ENCODE measurements at places on chromosomes 1 and 21.

GRCh38 chr1:41503538-41504113 lies 19.1 kb upstream of the EDN2 start:
- no peak for DNase-seq

GRCh38 chr1:164587617-164588501 lies 28.9 kb downstream of the PBX1 start:
- no peak for DNase-seq

DNA sequence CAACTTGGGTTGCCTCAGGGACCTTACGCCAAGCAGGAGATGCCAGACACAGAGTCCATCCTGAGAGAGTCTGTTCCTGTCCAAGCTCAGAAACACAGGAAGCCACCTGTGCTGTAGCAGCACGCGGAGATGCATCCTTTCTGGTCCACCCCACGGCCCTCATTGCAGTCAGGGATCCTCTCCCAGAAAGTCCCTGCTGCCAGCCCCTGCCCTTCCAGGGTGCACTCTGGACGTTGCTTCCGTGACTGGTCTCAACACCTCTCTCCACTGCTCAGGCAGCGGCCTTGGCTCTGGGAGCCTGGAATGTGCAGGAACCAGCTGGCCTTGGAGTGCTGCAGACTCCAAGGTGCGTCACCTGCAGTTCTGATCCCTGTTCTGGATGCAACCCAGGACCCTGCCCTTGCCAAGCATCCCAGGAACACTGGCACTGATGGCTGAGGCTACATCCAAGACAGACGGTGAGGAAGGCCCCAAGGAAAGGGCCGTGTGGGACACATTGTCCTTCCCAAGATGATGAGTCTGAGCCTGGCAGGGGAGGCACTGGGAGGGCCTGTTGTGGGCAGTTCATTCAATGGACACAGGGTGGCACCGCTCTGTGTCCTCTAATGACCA lies 21.7 kb upstream of the COL6A1 start:
- DNase-seq = no peak

DNA sequence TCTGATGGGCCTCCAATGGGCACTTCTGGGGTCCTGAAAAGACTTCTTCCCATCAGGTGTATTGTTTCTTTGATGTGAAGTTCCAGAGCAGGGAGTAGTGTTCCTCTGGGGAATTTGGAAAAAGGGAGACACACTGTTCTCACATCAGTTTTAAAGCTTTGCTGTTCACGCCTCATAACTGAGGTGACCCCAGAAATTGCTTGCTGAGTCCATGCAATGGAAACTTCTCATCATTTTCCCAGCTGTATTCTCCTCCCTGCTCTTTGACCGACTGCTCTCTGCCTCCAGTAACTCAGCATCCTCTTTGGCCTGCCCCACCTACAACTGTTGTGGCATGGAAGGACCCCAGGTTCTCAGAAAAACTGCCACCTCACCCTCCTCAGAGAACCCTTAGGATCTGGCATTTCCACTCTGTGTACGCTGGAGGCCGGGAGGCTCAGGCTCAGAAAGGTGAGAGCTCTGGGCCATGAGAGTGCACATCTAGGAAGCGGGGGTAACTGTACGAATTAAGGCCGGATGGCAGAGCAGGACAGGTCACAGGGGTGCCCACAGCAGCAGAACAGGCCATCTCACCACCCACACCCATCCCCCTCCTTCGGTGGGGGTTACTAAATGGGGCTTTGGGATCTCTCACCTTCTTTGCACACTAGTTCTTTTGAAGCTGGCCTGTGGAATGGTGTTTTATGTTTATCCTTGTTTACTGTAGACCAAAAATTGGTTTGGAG lies 51.2 kb downstream of the STX6 start:
- no peak for DNase-seq

DNA sequence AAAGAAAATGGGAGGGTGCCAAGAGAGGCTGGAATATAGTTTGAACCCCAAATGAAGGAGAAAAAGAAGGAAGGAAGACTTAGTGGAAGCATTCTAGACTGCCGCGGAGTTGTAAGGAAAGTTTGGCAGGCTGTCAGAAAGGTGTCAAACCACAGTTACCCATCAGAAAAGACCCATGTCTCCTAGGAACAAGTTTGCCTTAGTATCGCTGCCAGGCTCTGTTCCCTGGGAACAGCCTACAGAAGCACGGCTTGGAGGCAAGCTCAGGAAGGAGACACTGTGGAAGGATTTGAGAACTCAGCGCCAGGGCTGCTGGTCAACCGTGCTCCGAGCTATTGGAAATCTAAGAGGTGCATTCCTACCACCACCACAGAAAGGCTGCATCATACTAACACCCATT lies 197.4 kb downstream of the RRAGC start:
- no peak for DNase-seq

DNA sequence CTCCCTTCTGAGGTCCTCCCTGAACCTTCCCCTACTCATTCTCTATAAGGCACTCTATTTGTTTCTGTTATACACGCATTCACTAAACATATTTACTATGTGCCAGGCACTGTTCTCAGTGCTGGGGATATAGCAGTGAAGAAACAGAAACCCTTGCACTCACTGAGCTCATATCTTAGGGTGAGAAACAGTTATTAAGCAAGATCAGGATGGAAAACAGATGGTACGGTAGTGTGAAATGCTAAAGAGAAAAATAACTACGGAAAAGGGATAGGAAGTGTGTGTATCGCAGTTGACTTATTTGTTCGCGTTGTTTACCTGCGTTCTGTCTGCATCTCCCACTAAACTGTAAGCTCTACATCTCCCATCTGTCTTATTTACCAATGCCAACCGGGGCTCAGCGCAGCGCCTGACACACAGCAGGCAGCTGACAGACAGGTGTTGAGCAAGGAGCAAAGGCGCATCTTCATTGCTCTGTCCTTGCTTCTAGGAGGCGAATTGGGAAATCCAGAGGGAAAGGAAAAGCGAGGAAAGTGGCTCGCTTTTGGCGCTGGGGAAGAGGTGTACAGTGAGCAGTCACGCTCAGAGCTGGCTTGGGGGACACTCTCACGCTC lies 572 bp downstream of the CYB5RL start:
- no peak for DNase-seq

GRCh38 chr1:167452483-167452882 lies 65.8 kb downstream of the CD247 start:
- no peak for DNase-seq

GRCh38 chr21:33578959-33579542 lies 9.4 kb downstream of the DONSON start:
- no peak for DNase-seq

- DNase-seq = no peak
These were observed 4.9 kb upstream of the B4GALT3 start for GRCh38 chr1:161182214-161182613.

DNA sequence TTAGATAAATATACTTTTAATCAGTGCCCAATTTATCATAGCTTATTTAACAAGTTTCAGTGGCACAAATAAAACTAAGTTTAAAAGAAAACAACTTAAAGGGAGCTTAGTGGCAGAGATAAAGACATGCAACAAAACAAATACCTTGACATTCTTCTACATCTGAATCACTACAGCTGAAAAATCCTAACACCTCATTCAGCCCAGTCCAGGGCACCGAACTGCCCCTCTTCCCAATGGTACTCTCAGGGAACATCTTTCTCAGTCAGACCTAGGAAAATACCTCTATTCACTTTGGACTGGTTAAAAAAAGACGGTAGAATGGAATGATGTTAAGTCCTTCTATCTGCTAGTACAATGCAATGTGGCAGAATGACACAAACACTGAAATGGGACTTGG lies 8.3 kb downstream of the OTUD7B start:
- DNase-seq = no peak

DNA sequence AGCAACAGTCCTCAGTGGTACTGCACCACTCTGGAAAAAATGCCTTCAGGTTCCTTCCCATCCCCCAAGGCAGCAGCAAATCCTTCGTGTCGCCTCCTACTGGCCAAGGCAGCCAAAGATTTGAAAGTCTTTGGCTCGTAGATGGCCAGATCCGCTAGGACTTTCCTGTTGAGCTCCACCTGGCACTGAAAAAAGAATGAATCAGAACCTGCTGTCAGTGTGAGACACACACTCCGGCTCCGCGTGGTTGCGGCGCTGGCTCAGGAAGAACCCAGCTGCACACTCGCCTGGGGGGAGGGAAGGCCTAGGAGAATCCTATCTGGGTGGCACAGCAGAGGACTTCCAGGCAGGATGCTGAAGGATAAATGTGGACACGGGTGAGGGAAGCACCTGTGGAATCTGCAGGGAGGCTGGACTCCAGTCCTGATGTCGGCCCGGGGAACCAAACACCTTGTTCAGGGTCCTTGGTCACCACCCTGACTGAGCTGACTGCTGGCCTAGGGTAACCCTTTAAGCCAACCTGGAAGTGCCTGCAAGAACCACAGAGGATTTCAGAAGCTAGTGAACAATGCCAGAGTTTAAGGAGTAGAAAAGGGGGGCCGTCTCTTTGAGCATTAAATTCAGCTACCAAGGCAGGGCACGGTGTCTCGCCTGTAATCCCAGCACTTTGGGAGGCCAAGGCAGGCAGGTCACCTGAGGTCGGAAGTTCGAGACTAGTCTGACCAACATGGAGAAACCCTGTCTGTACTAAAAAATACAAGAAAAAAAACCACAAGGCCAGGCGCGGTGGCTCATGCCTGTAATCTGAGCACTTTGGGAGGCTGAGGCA lies 3.2 kb upstream of the CCNL2 start:
- peak; percentile 21 for DNase-seq

DNA sequence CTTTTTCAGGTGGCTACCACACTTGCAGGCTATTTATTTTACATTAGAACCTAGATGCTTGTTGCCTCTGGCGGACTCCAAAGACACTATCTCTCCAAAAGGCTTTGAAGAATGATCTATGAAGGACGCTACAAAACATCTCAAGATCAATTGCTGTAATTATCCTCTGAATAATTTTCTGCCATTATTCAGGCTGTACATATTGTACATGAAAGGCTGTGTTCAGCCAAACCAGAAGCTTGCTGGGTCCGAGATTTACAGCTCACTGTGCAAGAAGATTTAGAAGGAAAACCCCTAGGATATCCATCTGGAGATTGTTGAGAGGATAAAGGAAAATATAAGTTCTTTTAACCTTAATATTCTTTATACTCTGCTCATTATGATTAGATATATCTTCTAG lies 523.6 kb upstream of the PLXNA2 start:
- DNase-seq = no peak

DNA sequence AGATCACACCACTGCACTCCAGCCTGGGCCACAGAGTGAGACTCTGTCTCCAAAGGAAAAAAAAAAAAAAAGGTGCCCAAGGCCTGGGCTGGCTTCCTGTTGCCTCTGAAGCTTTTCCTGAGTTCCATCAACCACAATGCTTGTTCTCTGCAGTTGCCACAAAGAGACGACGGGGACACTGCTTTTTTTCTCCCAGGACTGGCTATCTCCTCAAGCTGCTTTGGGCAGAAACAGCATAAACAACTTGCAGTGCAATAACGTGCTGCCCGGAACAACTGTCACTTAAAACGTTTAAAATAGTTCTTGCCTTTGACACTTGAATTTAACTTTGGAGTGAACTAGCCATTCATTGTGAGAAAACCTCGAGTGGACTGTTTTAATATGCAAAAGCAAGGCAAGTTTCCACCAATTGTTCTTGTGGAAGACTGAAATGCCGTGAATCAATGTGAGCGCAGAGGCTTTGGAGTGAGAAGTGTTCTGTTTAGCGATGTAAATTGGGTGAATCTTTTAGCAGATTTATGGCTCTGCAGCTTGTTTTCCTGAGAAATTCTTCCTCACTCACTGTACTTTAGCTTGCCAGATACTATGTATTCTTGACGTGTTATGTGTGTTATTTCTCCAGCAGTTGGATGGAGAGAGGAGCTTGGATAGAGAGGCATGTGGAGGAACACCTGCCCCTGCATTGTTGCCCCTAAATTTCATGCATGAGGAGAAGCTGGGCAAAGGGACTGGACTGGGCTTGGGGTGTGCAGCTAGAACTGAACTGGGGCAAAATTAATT lies 188.1 kb upstream of the KIAA0040 start:
- no peak for DNase-seq

DNA sequence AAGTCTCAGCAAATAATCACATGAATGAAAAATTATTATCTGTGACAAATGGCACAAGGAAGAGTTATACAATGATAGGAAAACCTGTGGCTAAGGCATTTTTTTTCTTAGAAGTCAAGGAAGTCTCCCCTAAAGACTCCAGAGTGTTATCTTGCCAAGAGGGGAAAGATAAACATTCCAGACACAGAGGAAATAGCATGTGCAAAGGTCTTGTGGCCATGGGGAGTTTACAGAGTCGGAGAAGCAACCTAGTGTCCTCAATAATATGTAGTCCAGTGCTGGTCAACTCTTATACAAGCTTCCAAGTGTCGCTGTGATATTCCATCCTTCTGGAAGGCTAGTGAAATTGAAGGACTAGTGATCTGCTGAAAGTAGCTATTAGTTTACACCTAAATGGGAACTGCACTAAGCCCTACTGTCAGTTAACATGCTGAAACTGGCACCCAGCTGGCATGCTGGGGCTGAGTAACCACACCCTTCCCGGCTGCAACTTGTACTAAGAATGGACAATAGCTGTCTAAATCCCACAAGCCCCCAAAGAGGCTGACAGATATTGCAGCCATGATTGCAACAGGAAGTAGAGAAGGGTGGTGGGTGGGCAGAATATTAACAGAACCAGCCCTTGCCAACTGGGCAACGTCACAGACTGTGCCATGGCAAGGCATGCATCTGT lies 11.5 kb upstream of the ATP1B1 start:
- no peak for DNase-seq

DNA sequence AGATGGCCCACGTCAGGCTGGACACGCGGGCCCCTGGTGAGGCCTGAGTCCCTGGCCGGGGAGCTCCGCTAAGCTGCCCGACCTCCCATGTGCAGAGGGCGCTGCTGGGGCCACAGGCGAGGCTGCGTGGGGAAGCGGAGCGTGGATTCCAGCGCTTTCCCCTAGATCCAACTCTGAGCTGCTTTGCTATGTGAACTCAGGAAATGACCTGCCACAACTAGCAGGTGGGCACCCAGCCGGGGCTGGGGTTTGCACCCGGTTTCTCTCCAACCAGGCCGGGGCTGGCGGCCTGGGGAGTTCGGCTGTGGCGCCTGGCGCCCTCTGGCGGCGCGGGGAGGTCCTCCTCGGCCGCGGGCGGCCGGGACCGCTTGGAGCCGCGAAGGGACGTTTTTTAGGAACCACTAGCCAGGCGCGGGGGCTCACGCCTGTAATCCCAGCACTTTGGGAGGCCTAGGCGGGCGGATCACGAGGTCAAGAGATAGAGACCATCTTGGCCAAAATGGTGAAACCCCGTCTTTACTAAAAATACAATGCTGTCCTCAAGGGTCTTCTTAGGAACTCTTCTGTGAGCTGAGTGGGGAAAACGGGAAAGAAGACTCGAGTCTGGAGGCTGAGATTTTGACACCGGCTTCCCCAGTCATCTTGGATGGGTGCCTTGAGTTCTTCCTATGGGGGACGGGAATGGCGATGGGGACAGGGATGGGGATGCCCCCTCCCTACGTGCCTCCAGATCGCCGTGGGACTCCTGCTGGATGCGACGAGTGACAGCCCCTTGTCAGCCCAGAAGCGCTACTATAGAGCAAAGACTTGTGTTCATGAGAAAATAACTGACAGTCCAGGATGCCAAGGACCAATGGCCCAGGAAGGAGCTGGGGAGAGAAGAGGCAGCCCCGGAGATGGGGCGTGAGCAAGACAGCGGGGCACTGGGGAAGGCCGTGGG lies 12.6 kb downstream of the PYCR2 start:
- DNase-seq = no peak
